Small intestine (tissue), 16 donors: ENCODE measurements at places on chromosomes 7 and 10.
A peak's percentile ranks its signal among the peaks of the same experiment; 100 is the strongest.

- no peak for DNase-seq
These were observed 190.0 kb downstream of the FAM107B start for GRCh38 chr10:14584661-14585060.

DNA sequence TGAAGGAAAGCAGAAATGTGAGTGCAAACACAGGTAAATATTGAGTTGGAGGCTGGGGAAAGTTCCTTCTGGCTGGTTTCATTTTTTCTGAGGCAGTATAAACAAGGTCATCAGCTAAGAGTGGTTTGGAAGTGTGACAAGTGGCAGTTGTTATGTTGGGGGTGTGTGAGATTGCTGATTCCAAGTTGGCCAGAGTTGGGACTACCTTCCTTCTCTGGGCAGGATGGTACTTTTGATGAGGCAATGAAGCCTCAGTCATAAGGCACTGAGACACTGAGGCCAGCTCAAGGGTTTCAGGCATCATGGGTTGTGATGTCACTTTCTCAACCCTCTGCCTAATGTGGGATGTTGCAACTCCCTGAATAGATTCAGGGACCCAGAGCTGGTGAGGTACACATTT, 8.2 kb upstream of the PTTG1IP2 start:
- no peak for DNase-seq

- peak; percentile 0 for DNase-seq
These were observed 330.8 kb downstream of the PCDH15 start for GRCh38 chr10:54470324-54470631.

- peak; percentile 30 for DNase-seq
These were observed 54.7 kb downstream of the STEAP1B start for GRCh38 chr7:22445140-22445743.

DNA sequence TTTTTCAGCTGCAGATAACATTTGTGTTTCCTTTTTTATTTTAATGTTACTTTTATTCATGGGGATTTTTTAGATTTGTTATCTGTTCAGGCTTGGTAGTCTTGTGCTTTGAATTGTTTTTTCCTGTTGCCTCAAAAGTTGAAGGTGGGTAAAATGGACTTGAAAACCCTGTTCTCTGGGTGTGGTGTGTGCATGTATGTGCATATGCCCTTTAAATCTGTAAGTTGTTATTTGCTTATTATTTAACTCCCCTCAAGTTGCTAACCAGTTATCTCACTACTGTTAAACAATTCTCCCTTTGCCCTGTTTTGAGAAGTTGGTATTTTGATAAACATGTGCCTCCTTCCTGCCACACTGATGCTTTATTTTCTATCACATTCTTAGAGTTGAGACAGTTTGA, 30.6 kb downstream of the TSPAN14 start:
- no peak for DNase-seq

- no peak for DNase-seq
These were observed 34.3 kb downstream of the DIP2C start for GRCh38 chr10:655184-655583.

DNA sequence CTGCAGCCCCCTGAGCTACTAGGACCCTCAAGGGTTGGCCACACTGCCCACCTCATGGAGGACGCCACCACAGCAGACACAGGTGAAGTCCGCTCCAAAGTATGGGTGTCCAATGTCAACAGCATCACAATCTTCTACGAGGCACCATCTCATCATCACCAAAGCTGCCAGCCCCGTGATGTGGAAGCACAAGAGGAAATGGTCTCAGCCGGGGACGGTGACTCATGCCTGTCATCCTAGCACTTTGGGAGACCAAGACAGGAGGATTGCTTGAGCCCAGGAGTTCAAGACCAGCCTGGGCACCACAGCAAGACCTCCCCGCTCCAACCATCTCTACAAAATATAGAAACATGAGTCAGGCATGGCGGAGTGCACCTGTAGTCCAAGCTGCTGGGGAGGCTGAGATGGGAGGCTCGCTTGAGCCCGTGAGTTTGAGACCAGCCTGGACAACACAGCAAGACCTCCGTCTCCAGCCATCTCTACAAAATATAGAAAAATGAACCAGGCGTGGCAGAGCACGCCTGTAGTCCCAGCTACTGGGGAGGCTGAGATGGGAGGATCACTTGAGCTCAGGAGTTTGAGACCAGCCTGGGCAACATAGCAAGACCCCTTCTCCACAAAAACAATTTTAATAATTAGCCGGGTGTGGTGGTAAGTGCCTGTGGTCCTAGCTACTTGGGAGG, 48.8 kb upstream of the MYL10 start:
- DNase-seq = no peak

- DNase-seq = no peak
These were observed 3.5 kb upstream of the SEMA4G start for GRCh38 chr10:100965820-100966219.

GRCh38 chr7:142798451-142799436, 28.0 kb downstream of the PRSS2 start:
- no peak for DNase-seq

DNA sequence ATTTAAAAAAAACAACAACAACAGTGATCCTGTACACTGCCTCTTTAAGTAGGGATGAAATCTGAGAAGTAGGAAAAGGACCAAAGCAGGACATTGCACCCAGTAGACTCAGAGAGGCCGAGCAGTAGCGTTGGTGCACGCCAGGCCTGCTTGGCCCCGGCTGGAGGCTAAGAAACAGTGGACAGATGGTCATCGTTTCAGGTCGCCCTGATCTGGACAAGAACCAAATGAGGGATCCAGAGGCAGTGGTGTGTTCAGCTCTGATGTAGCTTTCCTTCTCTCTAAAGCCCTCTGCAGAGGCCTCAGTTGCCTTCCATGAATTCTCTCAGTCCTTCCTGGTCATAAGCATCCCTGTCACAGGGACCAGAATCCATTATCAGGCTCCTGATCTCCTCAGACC, 142.2 kb upstream of the CDCA7L start:
- DNase-seq = no peak

DNA sequence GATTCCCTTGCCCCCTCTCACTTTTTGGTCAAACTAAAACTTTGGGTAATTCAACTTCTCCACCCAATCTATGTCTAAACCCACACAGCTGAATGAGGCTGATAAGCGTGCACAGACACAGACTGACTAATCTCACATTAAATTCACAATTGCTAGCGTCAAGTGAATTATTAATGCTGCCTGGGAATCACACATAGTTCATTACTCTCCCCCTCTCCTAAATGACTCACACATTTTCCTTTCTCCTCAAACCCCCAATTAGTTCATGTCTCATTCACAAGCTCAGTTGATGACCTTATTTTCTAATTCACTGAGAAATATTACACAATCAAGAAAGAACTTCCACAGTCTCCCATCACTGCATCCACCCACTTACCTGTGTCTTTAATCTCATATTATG, 14.5 kb downstream of the KLF14 start:
- DNase-seq = no peak

GRCh38 chr10:96280859-96281258, 9.5 kb upstream of the BLNK start:
- DNase-seq = no peak

GRCh38 chr7:8295638-8296361, 33.8 kb upstream of the ICA1 start:
- DNase-seq = peak; percentile 86

- DNase-seq = peak; percentile 56
These were observed 6.1 kb downstream of the NYAP1 start for GRCh38 chr7:100489824-100490223.

- DNase-seq = no peak
These were observed 237.4 kb upstream of the SEMA3D start for GRCh38 chr7:85424298-85424697.

DNA sequence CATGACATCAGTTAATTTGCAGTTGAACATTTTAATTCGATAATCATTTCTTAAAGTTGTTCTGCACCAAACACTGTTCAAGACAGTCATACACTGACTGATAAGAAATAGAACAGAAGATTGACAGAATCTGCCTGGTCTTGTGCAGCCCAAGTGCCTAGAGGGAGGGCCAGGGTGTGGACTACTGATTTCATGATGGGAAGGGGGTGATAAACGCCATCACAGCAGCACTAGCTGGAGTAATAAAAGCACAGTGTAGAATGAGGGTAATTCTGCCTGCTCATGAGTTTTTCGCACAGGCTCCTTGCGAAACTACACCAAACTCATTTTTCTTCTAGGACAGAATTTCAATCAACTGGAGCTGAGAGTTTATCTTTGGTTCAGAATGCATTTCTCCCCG, 270.1 kb downstream of the ARL4A start:
- no peak for DNase-seq

DNA sequence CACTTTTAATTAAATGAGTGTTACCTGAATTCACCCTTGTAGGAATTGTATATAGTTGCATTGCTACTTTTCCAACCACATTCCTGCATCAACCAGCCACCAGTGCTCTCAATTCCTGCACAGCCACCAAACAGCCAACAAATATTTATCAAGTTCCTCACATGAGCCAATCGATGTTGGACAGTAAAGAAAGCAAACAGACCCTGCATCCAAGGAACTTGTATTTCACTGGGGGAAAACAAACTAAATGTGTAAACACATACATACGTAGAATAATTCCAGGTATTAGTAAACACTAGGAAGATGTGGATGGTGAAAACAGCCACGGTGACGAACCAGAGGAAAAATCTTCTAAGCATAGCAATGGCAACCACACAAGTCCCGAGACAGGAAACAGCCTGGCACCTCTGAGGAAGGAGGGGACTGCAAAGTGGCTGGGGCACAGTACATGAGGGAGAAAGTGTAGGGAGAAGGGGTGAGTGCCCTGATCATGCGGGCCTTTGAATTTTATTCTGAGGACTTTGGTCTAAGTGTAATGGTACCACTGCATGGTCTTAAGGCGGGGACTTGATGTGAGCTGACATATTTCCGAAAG, 111.2 kb downstream of the XRCC2 start:
- no peak for DNase-seq

DNA sequence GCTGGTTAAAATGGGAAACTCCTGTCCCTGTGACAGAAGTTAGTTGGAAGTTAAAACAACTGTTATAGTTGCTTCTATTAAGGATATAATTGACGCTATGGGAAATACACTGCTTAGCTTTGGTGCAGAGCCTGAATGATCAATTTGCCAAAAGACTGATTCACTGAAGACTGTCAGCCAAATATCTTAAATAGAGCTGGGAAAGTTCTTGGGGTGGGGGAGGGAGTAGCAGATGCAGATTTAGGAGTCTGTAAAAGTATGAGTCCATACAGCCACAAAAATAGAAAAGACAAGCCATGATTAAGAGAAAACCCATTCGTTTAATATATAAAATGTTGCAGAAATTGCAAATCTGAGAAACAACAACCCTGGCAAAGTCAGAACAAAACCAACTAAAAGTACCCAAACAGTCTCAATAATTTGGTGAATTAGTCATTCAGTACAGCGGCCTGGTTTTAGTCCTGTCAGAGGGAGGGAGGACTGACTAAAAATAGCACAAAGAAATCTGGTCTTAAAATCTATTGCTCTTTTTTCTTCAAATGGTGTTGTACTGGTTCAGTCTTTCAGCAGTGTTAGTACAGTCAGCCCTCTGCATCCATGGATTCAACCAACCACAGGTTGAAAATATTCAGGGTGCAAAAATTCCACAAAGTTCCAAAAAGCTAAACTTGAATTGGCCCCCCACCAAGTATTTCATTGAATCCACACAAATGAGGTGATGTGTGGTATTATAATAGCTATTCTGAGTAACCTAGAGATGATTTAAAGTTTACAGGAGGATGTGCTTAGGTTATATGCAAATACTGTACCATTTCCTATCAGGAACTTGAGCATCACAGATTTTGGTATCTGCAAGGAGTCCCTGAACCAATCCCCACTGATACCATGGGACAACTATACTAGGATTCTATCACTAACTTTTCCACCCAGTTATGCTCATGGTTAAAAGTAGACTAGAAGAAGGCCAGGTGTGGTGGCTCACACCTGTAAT, 30.0 kb downstream of the STK17A start:
- no peak for DNase-seq

DNA sequence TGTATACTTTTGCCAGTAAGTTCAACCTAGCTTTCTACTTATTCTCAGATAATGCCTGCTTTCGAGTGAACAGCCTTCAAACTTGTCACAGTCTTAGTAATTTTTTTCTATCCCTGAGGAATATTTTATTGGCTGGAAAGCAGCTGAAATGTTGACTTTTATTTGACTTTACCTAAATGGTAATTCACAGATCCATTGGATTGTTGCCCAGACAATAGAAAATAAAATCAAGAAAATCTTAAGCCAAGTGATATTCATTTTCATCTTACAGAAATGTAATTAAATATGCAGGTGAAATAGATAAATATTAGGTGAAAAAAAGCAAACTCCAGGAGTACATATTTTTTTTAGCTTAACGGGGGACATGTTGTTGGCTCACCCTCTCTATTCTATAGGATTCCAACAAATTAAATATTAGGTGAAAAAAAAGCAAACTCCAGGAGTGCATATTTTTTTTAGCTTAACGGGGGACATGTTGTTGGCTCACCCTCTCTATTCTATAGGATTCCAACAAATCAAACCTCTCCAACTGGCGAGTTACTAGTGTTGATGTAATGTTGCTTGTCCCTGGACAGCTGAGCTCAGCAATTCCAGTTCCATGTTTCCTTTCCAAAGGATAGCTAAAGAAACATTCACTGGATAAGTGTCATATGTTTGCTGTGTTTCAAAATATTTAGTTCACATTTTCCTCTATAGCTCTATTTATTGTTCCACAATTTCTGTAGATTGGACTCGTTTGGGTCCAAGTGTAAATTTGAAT, 4.2 kb downstream of the TMEM26 start:
- no peak for DNase-seq

- no peak for DNase-seq
These were observed 124.2 kb downstream of the FAM53B start for GRCh38 chr10:124619802-124620490.

DNA sequence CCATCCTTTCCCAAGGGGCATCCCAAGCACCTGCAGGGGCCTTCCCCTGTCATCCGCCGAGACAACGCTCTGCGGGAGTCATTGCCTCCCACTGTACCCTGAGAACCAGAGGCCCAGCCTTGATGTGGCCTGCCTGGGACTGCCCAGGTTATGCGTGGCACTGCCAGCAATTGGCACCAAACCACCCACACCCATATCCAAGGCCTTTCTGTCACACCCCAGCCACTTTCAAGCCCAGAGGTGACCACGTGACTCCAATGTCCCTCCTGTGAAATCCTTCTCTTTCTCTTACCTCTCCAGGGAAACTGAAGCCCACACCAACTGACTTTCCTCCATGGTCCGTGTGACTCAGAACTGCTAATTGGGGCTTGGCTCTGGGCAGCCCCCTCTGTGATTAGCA, 123.9 kb downstream of the C10orf105 start:
- DNase-seq = no peak
